Activated CD4-positive, alpha-beta T cell treated with anti-CD3 and anti-CD28 coated beads for 36 hours (primary cell): ENCODE measurements at places on chromosomes 1 and 21. TPM values are rescaled to one million over a fixed set of nuclear protein-coding genes. Genes with fewer than 3 reads are reported as not detected.

DNA sequence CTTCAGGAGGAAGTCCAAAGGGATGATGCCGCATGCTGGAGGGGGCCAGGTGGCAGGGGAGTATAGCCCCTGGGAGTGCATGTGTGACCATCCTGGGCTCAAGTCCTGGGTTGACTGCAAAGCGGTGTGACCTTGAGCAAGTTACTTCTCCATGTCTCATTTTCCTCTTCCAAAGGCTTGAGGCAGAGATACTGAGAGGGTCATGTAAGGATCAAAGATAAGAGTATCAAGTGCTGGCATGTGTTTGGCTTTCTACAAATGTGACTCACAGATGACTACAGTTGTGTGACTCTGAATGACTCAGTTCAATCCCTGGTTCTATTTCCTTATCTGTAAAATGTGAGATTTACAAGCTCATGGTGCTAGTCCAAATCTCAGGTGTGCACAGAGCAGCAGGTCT, 26.1 kb downstream of the PROK1 start:
- DNase-seq = no peak

DNA sequence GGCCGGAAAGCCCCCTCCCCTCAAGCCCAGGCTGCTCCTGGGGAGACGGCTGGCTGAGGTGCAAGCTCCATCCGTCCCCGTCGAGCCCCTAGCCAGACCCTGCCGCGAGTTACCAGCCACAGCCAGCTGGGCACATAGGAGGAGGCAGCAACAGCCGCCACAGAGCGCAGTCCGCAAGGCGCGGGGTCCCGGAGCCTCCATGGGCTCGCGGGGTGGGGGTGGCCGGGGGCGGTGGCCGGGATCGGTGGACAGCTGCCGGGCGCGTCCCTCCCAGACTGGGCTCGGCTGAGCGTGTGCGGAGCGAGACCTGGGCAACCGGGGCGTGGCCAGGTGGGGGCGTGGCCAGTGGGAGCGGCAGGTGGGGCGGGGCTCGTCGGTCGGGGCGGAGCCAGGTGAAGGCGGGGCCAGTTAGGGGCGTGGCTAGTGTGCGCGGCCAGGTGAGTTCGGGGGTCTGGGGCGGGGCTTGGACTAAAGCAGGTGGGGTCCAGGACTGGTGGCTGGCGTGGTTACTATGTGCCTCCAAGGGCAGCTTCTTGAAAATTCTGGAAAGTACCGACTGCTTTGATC, at the start of gene CD164L2:
Gene CD164L2, minus strand, starts transcription at position 295 of the 567 bp plus-strand sequence. Its CDS starts 94 bp downstream, at position 201.
- DNase-seq = peak; percentile 70

- no peak for DNase-seq
Observed at GRCh38 chr1:220003610-220004299, 42.5 kb downstream of the EPRS1 start.

DNA sequence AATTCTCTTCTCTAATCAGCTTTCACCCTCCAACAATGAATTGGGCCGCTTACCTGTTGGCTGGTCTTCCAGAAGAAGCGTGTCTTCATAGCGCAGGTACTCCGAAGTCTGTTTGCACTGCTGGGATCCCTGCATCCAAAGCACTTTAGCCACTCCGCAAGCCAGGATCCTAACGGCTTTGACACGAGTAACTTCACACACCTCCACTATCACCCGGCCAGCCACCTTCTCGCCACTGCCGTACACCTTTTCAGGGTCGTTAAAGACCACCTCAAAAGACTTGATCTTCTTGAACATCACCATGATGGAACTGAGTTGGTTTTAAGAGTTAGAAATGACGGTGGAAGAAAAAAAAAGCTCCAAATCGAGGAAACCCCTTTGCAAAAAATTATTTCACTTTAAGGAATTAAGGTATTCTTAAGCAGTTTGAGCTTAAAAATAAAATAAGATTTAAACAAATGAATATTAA, 381 bp downstream of the TXNIP start:
- peak; percentile 37 for DNase-seq

DNA sequence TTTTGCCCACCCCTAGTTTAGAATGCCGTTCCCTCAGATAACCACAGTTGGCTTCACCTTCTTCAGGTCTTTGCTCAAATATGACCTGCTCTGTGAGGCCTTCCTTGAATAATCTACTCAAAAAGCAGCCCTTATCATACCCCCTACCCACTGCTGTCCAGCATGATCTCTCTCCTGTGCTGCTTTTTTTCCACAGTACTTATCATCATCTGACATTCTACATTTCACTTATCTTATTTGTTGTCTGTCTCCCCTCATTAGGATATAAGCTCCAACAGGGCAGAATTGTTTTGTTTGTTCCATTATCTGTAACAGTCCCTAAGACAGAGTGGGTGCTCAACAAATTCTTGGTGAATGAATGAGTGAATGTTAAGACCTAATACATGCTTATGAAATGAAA, 18.1 kb downstream of the USP24 start:
- no peak for DNase-seq

DNA sequence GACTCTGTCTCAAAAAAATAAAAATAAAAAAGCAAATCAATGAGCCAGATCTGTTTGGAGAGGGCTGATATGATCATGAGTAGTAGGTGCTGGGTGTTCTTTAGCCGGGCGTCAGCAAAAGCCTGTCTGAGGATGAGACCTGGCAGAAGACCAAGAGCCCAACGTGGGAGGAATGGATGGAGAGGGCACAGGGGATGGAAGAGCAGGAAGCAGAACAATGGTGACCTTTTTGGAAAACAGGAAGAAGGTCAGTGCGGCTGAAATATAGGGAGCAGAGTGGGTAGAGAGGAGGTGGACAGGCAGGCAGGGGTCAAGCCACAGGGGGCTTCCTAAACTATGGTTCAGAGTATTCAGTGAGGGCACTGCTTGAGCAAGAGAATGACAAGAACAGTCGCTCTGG, 30.9 kb downstream of the VWA5B1 start:
- no peak for DNase-seq

- DNase-seq = no peak
Observed at GRCh38 chr1:213953806-213954205, 34.0 kb upstream of the PROX1 start.

GRCh38 chr1:7912743-7913557, 27.7 kb downstream of the TNFRSF9 start:
- DNase-seq = no peak

DNA sequence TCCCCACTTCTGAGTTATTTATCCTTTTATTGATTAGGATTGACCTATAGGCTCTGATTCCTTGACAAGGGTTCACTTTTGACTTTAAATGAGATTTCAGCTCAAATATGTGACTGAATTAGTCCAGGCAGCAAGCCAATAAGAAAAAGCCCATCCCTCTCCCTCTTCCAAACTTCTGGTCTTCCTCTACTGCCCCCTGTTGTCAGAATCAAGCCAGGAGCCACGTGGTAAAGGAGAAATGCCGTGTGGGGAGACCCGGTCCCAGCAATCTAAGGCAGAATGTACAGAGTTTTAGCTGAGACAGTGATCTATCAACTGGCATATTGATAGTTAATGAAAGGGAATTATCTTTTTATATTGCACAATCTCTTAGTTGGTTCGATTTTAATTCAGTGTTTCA, 5.2 kb downstream of the ADAMTS5 start:
- peak; percentile 6 for DNase-seq

GRCh38 chr1:176998183-176998795, 166.2 kb downstream of the ASTN1 start:
- no peak for DNase-seq

DNA sequence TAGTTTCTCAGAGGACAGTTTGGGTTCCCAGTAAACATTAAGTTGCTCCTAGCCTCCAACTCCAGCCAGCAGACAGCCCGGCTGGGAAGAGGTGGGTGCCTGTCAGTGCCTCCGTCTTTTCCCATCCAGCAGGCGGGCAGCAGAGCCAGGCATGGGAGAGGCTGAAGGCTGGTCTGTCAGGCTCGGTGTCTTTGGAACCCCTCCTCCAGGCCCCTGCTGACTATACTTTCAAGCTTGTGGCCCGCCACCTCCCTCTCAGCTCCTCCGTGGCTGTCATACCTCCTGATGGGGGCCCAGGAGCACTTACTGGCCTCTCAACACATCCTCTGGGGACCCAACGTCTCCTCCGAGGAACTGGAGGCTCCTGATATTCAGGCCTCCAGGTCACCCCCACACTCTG, 140.9 kb downstream of the ACTL8 start:
- no peak for DNase-seq

GRCh38 chr1:31593770-31594632, 17.7 kb downstream of the TINAGL1 start:
- peak; percentile 85 for DNase-seq

DNA sequence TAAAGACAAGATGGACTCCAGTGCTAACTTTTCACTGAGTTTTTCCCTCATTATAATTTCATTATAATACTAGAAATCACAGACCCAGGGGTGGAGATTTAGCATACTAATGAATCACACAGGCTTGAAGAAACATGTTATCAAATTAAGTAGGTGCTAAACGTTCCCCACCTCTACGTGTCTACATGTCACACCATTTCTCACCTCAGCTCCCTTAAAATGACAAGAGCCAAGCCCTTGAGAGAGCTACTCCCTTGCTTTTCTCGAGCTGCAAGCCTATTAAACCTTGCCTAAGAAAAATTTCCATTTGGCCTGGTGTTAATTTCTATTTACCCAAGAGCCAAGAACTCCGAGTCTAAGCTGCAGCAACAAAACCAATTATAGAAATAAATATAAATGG, 396.3 kb upstream of the NEGR1 start:
- DNase-seq = no peak

- DNase-seq = peak; percentile 6
Observed at GRCh38 chr21:39612233-39613040, at the start of gene B3GALT5. Gene B3GALT5, plus strand, starts transcription at chr21:39612940. Its CDS starts 47,620 bp downstream, at chr21:39660560.

DNA sequence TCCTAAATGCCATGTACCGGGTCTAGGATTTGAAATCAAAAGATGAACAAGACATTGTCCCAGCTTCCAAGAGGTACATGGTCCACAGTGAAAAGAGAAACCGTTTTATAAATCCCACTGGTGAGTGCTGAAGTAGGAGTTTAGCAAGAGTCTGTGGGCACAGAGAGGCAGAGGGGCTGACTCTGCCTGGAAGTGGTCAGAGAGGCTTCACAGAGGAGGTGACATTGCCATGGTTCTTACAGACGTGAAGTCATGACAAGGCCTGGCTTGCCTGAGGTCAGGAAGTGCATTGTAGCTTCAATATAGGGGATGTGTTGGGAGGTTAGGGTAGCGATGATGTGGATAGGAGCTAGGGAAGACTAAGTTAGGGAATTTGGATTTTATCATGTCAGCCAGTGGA, 28.4 kb downstream of the MAPKAPK2 start:
- peak; percentile 44 for DNase-seq

GRCh38 chr1:20076710-20077461, 6.9 kb downstream of the PLA2G5 start:
- no peak for DNase-seq

GRCh38 chr21:34962586-34963222, 86.4 kb downstream of the RUNX1 start:
- DNase-seq = peak; percentile 67

GRCh38 chr1:166900987-166901386, 24.9 kb upstream of the TADA1 start:
- no peak for DNase-seq

- DNase-seq = no peak
Observed at GRCh38 chr1:62621907-62622306, 24.6 kb downstream of the ANGPTL3 start.

The SMCP gene
- not detected for total RNA-seq

The LCE6A gene
- not detected for total RNA-seq

The ITLN2 gene
- not detected for total RNA-seq

The BTF3L4 gene
- total RNA-seq = 37.8 TPM

The ZNF593OS gene
- not detected for total RNA-seq

The LRRIQ3 gene
- total RNA-seq = 1.9 TPM

The MFAP2 gene
- not detected for total RNA-seq
